ENCODE measurements at places on chromosomes 2 and 18.

DNA sequence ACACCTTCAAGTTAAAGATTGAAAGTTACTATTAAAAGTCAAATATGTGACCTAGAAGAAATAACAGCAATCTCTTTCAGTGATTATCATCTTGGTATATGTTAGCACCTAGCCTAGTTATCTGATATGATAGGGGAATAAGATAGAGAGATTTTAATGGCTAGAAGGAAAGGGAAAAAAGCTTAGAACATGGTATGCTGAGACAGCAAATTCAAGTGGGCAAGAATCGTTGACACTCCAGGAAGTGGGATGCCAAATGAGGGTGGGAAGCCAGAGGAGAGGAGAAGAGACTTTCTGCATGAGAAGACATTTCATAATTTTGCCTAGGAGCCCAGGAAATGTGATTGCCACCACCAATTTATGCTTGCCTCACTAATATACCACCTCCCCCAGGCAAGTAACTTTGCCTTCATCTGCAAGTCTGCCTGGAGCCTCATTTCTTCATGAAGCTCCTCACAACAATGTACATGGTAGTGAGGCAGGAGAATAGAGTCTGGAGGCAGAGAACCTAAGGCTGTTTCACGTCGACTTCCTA is 504.9 kb downstream of the TNS1 start:
- DNase-seq: no peak

DNA sequence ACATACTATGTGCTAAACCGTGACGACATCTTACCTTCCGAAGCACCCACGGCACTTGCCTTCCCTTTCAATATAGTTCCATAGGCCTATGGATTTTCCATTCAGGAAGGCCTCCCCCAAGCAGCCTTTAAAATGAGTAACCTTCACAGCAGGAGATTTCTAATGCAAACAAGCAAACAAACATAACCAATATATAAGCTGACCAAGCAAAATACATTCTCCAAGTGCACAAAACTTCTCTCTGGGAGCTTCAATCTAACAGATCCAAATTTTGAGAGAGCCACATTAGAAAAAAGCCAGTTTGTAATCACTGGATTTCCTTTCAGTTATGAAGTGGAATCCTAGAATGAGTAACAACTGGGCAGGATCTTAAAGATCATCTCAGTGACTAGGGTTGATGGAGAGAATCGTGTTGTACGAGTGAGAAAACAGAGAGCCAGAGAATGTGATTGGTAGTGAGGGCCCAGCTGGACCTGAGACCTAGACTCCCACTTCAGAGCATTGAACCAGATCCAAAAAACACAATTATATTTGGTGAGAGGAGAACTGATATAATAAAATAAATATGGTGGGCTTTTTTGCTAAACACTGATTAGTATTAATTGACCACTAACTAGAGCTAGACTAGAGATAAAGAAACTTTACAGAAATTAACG is 145.6 kb downstream of the LAMA1 start:
- no peak for DNase-seq

- DNase-seq: no peak
These were observed 40.8 kb downstream of the RTN4 start for GRCh38 chr2:55009277-55010060.

DNA sequence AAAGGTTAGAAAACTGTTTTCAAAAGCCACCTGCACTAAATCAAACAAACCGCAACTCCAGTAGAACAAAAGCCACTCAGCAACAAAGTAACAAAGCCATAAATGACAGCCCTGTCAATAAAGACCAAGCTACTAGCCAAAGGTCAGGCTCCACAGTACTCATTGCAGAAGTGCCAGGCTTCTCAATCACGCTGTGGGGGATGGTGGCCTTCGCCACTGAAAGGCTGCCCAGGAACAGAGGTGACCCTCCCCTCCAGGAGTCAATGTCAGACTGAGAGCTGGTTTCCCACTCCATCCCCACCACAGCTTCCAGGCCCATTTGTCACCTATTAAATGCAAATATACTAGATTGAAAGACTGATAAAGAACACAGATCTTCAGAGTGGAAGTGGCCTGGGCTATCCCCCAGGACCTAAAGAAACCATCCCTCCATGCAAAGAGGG is 5.9 kb downstream of the ATP8B1 start:
- DNase-seq: peak; percentile 95

DNA sequence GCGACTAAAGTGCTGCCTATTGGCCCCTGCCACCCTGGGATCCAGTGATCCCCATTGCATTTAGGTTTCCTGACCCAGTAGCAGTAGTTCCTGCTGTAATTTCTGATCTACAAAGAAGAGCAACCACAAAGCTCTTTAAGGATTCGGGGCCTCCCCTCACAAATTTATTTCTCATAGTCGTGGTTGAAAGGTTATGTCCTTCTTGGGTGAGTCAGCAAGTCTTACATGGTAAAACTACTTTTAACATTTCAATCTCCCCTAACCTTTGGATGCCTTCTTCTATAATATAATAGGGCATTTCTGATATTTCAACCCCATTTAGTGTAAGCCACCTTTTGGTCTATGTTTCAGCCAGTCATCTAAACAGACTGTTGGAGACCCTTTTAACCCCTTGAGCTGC is 14.9 kb downstream of the PIKFYVE start:
- no peak for DNase-seq

DNA sequence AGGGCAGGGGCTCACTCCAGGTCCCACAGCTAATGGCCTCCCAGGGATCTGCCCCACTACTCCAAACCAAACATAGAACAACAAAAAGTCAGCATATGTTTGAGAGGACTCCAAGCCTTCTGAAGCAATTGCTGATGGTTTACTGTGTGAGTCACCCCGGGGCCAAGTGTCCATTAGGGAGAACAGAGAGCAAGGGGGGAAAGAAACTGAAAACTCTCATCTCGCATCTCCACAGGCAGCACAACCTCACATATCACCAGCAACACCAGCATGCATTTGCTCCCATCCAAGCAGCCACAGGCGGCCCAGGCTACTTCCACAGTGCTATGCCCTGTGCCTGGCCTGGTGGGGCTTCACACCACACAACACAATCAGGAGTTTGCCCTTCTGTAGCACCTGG is 39.1 kb downstream of the CYRIA start:
- no peak for DNase-seq

- peak; percentile 32 for DNase-seq
These were observed 60.8 kb upstream of the PGAP1 start for GRCh38 chr2:196987298-196987648.

GRCh38 chr18:13239171-13239956 is 20.8 kb downstream of the LDLRAD4 start:
- peak; percentile 57 for DNase-seq

GRCh38 chr18:69599377-69599776 is 198.7 kb downstream of the DOK6 start:
- peak; percentile 73 for DNase-seq

DNA sequence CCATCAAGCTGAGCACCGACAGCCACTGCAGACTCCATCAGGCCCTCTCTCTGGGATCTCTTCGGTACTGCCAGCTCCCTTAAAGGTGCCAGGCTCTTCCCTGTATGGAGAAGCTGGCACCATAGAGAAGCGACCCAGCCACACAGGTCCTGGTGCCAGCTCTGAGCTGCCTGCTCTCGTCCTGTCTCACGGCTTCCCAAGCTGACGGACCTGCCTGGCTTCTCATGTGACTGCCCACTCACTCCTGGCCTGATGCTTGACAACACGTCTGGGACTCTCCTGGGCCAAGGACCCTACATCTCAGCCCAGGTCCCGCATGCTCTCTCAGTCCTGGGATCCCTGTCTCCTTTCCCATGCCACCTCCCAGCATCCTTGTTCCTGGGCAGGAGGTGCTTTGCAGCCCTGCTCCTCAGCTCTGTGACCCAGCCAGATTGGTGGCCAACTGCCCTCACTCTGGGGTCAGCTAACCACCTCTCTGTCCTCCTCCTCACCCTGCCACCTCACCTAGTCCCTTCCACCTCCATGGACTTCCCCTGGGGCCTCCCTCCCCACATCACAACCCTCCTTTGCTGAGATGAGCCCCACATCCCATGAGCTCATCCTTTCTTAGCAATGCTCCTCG is 12.5 kb upstream of the ATOH8 start:
- DNase-seq: no peak

GRCh38 chr2:166419616-166419934 is 43.8 kb upstream of the SCN9A start:
- DNase-seq: peak; percentile 65

- DNase-seq: peak; percentile 10
These were observed 183.7 kb downstream of the GFPT1 start for GRCh38 chr2:69203166-69203985.

GRCh38 chr2:172377408-172377807 is 50.0 kb upstream of the ITGA6 start:
- no peak for DNase-seq

DNA sequence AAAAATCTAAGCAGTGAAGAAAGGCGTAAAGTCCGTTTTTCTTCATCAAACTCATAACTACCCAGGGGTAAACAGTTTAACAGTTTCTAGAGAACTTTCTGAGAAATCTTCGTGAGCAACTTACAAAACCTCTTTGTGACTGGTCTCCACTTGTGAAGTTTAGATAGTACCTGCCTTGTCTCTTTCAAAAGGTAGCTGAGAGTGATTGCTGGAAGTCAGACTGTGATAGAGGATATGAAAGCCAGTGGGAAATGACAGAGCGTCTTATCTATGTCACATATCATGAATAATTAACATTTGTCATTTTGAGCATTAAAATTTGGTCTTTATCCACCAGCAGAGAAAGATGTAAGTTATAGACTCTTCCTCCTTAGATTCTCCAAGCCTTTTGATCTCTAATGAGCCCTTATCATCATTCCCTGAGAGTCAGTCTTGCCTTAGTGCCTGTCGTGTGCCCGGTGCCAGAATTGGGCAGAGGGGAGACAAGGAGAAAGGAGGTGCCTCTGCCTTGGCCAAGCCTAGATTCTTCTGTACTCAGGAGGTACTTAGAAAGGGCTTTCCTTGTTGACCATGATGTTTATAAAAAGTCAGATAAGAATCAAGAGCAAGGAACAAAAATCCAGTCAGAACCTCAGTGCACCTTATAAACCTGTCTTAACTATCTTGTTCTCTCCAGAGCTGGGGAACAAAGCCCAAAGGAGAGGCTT is 205.1 kb upstream of the EPAS1 start:
- DNase-seq: no peak

DNA sequence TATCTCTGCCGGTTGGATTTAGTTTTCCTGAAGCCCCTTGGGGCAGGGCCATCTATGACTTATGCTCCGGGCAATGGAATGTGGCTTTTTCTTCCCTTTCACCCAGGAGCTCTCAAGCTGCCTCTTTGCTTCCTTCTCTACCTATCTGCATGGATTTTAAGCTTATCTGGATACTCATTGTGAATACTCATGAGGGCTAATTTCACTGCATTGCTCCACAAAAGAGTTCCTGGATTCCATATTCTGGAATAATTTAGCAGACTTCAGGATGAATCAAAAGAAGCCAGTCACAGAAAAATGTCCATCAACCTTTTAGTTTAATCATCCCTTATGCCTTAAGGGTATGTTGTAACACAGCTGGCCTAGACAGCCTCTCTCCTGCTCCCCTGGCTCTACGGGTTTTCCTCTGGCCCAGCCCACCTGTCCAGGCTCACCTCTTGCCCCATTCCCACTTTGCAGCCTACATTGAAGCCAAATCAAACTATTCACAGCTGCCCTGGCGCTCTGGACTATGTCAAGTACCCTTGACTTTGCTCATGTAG is 122.8 kb upstream of the RMDN2 start:
- peak; percentile 4 for DNase-seq

DNA sequence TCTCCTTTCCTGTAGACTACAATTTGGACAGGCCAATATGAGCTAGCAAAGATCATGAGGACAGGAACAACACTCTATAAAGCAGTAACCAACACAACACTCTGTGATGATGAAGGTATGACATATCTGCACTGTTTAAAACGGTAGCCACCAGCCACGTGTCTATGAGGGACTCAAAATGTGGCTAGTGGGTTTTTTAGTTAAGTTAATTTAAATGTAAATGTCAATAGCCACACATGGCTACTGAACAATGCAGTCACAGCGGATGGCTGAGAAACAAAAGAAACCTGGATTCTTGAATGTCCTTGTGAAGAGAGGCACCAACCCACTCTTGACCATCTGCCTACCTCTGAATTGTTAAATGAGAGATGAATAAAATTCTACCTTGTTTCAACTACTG is 33.9 kb downstream of the FANCL start:
- DNase-seq: peak; percentile 18

DNA sequence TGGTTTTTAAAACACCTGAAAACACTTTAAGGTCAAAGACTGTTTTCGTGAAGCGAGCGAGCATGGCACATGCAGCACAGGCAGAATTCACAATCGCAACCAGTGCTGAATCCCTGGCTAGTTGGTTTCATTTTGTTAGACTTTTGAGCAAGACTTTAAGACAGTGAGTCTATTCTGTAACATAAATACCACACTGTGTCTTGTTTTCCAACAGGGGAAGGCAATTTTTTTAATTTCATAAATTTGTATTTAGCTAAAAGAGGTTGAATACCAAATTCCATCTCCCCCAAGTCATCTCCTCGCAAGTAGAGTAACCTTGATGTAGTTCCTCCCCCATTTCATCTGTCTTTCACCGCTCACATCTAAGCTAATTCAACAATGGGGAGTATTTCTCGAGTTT is 1.4 kb downstream of the CERKL start:
- peak; percentile 73 for DNase-seq

DNA sequence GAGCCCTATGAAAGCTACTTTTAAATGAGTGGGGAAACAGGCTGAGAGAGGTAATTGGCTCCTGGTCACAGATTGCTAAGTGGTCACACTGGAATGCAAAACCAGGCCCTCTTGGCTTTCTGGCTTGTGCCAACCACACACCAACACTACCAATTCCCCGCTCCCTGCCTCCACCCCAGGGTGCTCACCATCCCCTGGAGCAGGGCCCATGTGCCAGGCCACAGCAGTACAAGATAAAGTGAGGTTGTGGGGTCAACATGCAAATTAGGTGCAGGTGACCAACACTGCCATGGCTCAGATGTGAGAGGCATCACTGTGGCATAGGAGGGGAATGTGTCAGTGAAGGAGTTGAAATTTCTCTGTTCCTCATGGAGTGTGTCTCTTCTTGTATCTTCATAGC is 312.5 kb downstream of the MYCN start:
- no peak for DNase-seq

- no peak for DNase-seq
These were observed 112.3 kb upstream of the ZNF521 start for GRCh38 chr18:25464227-25464626.

DNA sequence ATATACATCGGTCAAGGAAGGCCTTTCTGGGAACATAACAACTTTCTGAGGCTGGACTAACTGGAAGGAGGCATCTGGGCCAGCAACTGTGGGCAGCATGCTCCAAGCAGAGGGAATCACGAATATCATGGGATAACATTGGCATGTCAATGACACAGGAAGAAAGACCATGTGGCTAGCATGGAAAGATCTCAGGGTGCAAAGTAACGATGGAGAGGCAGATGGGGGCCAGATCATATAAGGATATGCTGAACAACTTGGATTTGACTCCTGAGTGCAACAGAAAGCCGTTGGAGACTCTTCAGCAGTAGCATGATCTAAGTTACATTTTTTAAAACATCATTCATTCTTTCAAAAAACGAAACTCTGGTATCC is 133.6 kb downstream of the FOXI3 start:
- no peak for DNase-seq

DNA sequence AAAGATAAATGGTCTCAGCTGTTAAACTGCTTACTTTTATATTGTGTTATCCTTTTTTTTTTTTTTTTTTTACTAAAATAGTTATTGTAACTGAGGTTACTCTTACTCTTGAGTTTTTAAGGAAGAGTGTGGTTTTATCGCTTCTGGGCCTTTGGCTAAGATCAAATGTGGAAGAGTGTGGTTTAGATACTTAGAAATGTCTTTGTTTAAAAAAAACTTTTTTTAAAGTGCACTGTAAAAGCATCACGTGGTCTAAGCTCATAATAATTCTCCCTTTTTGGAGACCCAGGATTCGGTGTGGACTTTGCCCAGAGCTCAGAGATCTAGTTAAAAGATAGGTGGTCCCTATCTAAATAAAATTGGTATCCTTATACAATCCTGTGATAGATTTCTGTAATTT is 11.9 kb upstream of the OXER1 start:
- DNase-seq: no peak

Data from NCI-H69 (cell line).